Caco-2 (cell line): ENCODE measurements at places on chromosomes 16 and 17. TPM values are rescaled to one million over a fixed set of nuclear protein-coding genes. Genes with fewer than 3 reads are reported as not detected.

Gene PLA2G10
- 1.00 and 1.4 TPM in 2 replicates for total RNA-seq

Gene DHX40
- 28.6 and 32.7 TPM in 2 replicates for total RNA-seq

Gene CPHXL2
- total RNA-seq: not detected in 2 replicates

Gene CBFA2T3
- total RNA-seq: 0.35 and 2.1 TPM in 2 replicates

Gene TNRC6C
- total RNA-seq: 17.9 and 19.5 TPM in 2 replicates

Gene COL1A1
- 23.4 and 27.3 TPM in 2 replicates for total RNA-seq

Gene PKMYT1
- total RNA-seq: 63.3 and 73.7 TPM in 2 replicates

DNA sequence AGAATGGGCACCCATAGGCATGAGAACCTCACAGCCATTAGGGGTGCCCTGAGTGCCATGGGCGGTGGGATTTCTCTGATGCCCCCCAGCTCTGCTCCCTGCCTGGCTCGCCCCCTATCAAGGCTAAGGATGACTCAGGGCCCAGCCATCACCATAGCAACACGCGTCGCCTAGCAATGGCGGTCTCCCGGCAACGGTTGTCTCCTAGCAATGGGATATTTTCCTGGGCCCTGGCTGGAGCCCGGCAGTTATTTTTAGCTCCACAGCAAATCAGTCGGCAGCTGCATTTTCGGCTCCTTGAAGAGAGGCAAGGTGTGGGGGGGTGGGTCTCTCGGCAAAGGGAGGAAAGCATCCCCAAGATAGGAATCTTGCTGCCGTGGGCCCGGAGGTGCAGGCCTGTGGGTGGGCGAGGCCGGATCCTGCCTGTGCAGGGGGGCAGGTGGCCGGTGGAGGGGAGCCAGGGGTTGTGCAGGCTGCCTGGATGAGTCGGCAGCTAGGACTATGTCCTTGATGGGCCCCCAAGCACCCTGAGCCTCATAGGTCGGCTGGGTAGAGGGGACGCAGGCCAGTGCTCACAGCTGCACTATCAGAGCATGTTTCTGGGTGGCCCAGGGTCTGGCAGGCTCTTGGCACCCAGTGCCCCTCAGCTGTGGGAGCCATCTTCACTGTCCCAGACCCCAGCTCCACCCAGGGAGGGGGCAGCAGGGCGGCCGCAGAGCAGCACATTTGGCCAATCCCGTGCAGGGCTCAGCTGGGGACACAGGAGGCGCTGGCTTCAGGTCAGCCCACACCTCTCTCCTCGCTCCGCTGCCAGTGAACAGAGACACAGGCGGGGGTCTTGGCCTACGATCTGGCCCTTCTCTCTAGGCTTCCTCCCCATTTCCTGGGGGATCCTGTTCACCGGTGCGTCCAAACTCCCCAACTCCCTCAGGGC, 4.2 kb upstream of the FBXL16 start:
- no peak overlapping the region for H3K4me3 ChIP-seq
- H3K27me3 ChIP-seq: no peaks in the 10 kb centered on the region
- DNase-seq: no peak

DNA sequence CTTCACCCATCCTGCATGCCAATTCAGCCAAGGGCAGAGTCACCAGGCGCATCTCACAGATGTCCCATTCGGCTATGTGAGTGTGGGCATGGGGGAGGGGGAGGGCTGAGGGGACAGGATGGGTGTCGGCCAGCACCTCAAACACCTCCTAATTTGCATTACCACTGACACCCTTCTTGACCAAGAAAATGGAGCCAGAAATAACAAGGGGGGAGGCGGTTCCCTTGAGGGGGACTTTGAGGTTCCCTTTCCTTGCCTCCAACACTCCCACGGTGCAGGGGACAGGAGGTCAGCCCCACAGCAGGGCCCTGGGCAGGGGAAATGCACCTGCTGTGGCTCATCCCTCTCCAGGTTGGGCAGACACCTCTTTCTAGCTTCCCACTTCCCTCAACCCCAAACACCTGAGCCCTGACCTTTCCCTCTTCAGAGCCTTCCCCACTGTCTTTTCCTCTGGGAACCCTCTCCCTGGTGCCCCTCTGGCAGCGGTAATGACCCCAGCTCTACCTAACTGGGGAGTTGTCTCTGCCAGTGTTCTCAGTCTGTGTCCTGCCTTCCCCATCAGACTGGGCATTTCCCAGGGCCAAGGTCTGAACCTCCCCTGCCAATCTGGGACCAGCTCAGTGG, 18.2 kb upstream of the TBX21 start:
- H3K4me3 ChIP-seq: no peak overlapping the region
- DNase-seq: no peak
- H3K27ac ChIP-seq: no peak overlapping the region

GRCh38 chr17:37417852-37418251, 11.2 kb downstream of the TADA2A start:
- H3K4me3 ChIP-seq: no peak overlapping the region
- no peaks in the 10 kb centered on the region for H3K4me1 ChIP-seq
- no peak for DNase-seq
- H3K27me3 ChIP-seq: no peaks in the 10 kb centered on the region
- H3K27ac ChIP-seq: no peak overlapping the region

- H3K27me3 ChIP-seq: no peaks in the 10 kb centered on the region; the same call in 1 of the 2 replicates
- DNase-seq: no peak
- H3K27ac ChIP-seq: no peak overlapping the region
- no peak overlapping the region for H3K4me3 ChIP-seq
- H3K36me3 ChIP-seq: no peaks in the 10 kb centered on the region
These were observed 21.4 kb upstream of the SMIM36 start for GRCh38 chr17:55532670-55533069.

DNA sequence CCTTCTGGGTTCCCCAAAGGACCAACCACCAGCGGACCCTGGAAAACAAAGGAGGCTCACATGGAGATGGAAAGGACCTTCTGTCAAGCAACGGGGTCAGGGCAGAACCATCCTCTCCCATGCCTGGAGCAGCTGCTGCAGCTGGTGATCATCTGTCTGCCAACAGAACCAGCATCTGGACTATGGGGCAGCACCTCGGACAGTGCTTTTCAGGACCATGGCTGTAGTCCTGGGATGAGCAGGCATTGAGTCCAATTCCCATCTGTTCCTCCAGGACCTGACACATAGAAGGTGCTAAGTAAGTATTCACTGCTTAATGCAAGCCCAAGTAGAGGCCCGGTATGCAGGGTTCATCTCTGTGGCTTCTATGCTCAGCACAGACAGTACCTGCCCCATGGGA, 304.7 kb downstream of the XYLT1 start:
- no peak overlapping the region for H3K27ac ChIP-seq
- no peaks in the 10 kb centered on the region for H3K36me3 ChIP-seq
- H3K4me1 ChIP-seq: no peaks in the 10 kb centered on the region
- DNase-seq: no peak

DNA sequence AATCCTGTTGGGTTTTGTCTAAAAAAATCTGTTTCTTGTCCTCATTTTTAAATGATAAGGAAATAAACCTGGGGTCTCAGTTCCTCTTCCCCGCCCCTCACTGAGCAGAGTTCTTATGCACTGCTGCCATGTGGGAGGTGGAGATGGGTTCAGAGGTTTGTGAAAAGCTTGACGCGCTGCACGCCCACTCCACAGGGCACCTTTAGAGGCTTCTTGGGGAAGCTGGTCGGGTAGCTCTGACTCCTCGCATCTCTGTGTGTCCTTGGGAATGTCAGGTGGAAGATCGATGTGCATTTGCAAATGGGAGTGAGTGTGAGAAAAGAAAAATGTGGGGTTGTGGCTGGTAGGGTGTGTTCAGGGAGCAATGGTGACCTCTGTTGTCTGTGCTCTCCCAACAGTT, 4.7 kb upstream of the ZNHIT3 start:
- no peak overlapping the region for H3K4me3 ChIP-seq
- H3K36me3 ChIP-seq: no peaks in the 10 kb centered on the region
- no peak overlapping the region for H3K27ac ChIP-seq
- no peak for DNase-seq

GRCh38 chr17:42920106-42920900, 19.7 kb downstream of the G6PC1 start:
- no peaks in the 10 kb centered on the region for H3K36me3 ChIP-seq
- peaks cover 8% of the 10 kb centered on the region for H3K4me1 ChIP-seq

- peaks cover 4% of the 10 kb centered on the region for H3K36me3 ChIP-seq
- H3K27ac ChIP-seq: peak overlapping the region; percentile 97
- peak overlapping the region; percentile 66 for H3K4me3 ChIP-seq
- peak; percentile 77 for DNase-seq
- H3K27me3 ChIP-seq: no peaks in the 10 kb centered on the region
- H3K4me1 ChIP-seq: peaks cover 6% of the 10 kb centered on the region
These were observed 1.6 kb downstream of the MRM1 start for GRCh38 chr17:36602924-36603384.

DNA sequence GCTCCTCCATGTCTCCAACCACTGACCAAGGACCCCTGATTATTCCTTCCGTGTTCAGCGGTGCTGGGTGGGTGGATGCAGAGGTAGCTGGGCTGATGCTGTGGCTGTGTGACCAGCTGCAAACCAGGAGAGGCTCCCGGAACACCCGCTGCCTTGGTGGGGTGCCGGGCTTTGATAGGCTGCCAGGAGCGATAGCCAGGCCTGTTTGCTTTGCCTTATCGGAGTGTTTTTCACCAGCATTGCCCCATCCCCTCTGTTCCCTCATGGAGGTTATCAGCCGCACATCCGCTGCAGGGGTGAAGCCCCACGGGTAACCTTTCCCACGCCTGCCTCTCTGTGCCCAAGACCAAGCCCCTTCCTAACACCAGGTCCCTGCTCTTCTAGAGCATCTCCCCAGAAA, 354.3 kb downstream of the C16orf95 start:
- no peak overlapping the region for H3K4me3 ChIP-seq
- H3K27ac ChIP-seq: no peak overlapping the region
- H3K4me1 ChIP-seq: peaks cover 12% of the 10 kb centered on the region; the same call in 1 of the 2 replicates

GRCh38 chr16:25013751-25014499, 1.2 kb downstream of the ARHGAP17 start:
- DNase-seq: no peak
- H3K27ac ChIP-seq: peak overlapping the region; percentile 86
- no peaks in the 10 kb centered on the region; the same call in 1 of the 2 replicates for H3K36me3 ChIP-seq

GRCh38 chr17:71987634-71988033, 133.2 kb upstream of the SOX9 start:
- no peaks in the 10 kb centered on the region for H3K4me1 ChIP-seq
- DNase-seq: no peak
- H3K36me3 ChIP-seq: no peaks in the 10 kb centered on the region
- no peaks in the 10 kb centered on the region; the same call in 1 of the 2 replicates for H3K27me3 ChIP-seq
- no peak overlapping the region for H3K4me3 ChIP-seq
